NCI-H1436 (cell line): ENCODE measurements at places on chromosomes 16 and 17.

- DNase-seq = no peak
Observed at GRCh38 chr16:57508035-57508425, 21.7 kb upstream of the DOK4 start.

- no peak for DNase-seq
Observed at GRCh38 chr16:11182411-11182810, 73.6 kb downstream of the SOCS1 start.

GRCh38 chr17:28085766-28086165 is 43.3 kb downstream of the NLK start:
- no peak for DNase-seq

- DNase-seq = no peak
Observed at GRCh38 chr17:6969323-6969726, 26.5 kb upstream of the ALOX12 start.

- DNase-seq = no peak
Observed at GRCh38 chr17:2943981-2944380, 119.4 kb downstream of the OR1D5 start.

GRCh38 chr16:84927621-84928591 is 83.4 kb downstream of the ZDHHC7 start:
- DNase-seq = no peak

GRCh38 chr16:66002601-66003000 is 363.9 kb upstream of the CDH5 start:
- no peak for DNase-seq

DNA sequence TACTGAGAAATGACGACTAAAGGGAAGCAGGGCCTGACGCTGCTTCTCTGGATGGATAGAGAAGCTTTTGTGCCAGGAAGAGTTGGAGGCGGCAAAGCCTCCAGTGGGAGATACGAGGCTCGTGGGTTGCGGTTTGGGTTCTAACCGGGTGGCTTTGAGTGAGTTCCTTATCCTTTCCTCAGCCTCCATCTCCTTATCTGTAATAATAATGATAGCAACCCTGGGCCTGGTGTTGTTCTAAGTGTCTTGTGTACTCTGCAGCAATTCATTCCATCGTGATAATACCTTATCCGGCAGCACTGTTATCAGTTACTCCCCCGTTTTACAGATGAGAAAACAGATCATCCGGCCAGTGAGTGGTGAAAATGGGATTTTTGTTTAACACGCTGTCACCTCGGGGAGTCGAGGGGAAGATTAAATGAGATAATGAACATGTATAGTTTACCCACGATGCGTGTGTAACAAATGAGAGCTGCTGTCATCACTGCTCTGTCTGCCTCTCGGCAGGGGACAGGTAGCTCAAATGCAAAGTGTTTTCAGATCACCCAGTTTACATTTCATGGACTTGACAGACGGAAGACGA is 52.0 kb upstream of the LHX1 start:
- no peak for DNase-seq

GRCh38 chr17:14019186-14019956 is 49.9 kb upstream of the COX10 start:
- DNase-seq = no peak

DNA sequence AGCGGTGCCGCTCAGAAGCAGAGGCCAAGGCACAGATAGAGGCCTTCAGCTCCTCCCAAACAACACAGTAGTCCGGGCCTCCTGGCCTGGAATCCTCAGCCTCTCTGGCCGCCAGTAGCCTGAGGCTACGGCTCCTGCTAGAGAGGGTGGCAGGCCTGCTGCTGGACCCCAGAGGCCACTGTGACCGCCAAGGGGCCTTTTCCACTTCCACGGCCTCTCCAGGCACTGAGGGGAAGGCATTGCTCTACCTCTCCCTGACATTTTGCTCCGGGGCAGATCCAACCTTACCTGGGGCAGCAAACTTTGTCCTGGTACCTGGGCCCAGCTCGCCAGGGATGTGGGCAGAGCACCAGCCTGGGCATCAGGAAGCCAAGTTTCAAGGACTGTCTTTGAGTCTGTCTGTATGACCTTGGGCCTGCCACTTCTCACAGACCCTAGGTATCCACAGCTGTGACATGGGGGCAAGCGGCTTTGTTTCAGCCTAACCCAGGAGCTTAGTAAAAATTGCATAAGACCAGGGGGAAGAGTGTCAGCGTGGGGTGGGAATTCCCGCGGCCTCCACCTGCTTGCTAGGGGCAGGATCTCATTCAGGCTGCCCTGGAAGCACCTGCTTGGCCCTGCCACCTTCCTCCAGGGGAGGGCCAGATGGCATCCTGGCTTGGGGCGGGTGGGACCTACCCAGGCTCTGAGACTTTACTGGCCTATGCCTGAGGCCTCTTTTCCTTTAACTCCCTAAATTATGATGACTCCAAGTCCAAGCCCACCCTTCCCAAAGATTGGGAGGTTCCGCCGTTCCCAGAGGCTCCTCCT is 33.2 kb downstream of the ADGRG5 start:
- no peak for DNase-seq

DNA sequence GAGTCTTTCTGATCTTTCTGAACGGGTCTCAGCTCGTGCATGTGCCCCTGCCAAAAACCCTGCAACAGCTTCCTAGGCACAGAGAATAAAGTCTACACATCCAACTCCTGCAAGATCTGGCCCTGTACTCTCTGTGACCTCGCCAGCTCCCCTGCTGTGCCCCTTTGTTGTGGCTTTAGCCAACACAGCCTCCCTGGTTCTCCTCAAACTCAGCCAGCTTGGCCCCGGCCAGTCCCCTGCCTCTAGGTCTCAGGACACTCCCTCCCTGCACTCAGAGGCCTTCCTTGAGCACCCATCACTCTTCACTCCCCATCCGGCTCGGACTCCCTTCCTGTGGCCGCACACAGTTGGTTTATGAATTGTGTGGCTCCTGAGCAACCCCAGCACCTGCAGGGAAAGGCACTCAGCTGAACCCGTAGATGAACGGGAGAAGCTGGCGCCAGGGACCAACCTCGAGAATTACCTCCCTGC is 1.4 kb downstream of the CEP131 start:
- no peak for DNase-seq

DNA sequence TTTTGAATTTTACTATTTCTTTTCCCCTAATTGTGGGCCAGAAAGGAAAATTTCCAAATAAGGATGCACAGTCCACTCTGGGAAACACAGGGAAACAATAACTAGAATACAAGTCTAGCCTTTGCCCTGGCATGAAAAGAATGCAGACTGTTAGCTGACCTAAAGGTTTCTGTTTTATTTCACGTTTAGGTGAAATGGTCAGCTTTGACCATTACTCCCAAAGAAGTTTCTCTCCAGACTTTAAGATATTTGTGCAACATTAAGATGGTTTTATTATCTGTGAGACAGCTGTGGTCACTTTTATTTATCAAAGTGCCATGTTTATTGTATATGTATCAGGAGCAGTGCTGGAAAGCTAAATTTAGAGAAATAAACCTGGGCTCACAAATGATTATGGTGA is 163.9 kb downstream of the SPECC1 start:
- DNase-seq = no peak

GRCh38 chr16:11744075-11744470 is 1.4 kb upstream of the TXNDC11 start:
- no peak for DNase-seq

GRCh38 chr17:44581868-44582267 is 24.6 kb downstream of the FZD2 start:
- DNase-seq = no peak

DNA sequence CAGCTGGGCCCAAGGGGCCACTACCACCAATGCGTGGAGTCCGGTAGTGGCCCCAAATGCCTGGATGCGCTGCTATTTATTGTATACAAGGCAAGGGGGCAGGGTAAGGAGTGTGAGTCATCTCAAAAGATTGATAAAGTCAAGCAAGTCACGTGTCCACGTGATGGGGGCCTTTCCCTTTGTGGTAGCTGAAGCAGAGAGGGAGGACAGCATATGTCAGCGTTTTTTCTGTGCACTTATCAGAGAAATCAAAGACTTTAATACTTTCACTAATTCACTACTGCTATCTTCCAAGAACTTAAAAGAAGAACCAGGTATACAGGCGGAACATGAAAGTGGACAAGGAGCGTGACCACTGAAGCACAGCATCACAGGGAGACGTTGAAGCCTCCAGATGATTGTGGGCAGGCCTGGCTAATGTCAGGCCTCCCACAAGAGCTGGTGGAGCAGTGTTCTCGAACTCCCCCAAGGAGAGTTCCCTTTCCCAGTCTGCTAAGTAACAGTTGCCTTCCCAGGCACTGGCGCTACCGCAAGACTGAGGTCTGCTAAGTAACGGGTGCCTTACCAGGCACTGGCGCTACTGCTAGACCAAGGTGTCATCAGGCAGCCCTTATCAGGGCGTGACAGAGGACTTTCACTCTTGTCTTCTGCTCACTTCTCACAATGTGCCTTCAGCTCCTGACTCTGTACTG is 10.8 kb upstream of the ASB16 start:
- no peak for DNase-seq

- no peak for DNase-seq
Observed at GRCh38 chr16:85638695-85639409, 25.7 kb downstream of the GSE1 start.

DNA sequence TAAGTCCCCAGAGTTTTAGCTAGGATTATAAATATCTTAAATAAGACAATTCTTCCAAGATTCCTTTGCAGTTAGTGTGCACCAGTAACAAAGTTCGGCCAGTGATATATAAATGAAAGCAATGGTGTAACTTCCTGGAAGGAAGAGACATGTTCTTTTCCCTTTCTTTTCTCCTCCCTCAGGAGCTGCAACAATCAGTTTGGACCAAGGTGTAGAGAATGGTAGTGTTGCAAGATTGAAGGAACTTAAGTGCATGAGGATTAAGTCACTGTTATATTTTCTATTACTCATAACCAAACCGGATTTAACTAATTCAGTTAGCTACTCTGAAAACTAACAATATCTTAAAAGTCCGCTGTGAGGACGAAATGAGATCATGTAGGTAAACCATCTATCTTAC is 68.9 kb upstream of the KCNJ16 start:
- DNase-seq = no peak

DNA sequence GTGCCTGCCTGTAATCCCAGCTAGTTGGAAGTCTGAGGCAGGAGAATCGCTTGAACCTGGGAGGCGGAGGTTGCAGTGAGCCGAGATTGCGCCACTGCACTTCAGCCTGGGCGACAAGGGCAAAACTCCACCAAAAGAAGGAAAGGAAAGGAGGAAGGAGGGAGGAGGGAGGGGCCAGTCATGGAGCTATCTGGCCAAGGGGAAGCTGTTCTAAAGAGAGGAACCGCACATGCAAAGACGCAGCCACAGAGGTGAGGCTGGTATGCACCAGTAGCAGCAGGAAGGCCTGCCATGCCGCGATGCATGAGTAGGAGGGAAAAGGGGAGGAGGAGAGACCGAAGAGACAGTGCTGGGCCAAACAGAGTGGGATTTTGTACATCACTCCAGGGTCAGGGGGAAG is 35.9 kb downstream of the HSBP1 start:
- DNase-seq = no peak

DNA sequence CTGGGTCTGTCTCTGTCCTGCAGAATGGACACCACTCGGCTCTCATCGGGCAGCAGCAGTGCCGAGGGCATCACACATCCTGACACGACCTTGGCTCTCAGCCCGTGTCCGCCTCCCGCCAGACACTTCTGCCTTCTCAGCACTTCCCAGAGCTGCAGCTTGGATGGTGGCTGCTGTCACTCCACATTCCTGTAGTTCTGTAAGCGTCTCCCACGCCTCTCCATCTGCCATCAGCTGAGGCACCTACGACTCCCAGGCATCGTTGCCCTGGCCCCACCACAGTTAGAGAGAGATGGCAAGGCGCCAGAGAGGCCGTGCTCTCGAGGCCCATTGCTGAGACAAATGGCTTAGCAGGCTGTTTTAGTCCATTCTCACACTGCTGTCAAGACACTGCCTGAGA is 195.9 kb upstream of the CHMP6 start:
- no peak for DNase-seq

- no peak for DNase-seq
Observed at GRCh38 chr17:38508570-38508950, 80.3 kb downstream of the ARHGAP23 start.

DNA sequence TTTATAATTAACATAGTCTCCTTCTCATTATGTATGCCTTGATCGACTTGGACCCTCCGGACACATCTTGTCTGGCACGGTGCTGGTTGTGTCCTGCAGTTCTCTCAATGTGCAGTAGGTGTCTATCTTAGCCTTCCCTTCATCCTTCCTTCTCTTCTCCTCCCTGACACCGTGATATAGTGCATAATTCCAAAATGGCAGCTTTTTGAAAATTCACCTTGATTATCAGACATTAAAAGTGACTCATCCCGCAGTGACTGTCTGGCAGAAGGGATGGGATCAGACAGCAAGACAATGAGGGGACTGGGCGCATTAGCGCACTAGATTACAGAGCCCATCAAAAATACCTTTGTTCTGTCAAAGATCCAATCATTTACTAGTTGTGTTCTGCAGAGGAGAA is 70.0 kb upstream of the PMFBP1 start:
- peak; percentile 63 for DNase-seq

DNA sequence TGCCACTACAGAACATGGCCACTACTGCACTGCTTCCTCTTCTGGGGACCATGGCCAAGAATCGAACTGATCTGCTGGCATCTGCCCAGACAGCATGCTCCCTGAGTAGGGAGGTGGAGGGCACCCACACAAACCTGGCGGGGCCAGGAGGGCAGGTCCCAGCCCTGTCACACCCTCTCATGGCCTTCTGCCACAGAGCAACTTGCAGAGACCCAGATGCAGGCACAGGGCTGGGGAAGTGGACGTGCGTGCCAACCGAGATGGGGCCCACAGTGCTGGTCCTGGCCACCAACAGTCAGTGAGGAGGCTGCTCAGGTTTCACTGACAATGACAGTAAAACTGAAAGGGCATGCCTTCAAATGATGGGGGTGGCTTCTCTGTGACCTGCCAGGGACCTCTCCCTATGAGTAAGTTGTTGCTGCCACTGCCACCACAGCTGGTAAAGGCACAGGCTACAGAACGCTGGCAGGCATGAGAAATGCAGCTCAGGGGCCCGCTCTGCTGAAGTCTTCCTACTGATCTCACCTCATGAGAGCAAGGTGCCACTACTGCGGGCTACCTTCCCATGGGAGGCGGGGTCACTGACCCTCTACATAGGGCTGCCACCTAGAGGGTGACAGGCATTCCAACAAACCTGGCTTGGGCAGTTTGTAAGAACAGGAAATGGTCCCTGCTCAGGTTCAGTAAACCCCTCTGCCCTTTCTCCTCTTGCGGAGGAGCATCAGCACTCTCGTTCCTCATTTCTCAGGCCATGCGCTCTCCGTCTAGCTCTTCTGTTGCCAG is 15.5 kb downstream of the HIC1 start:
- DNase-seq = no peak

GRCh38 chr17:17626151-17626805 is 34.8 kb upstream of the PEMT start:
- no peak for DNase-seq

DNA sequence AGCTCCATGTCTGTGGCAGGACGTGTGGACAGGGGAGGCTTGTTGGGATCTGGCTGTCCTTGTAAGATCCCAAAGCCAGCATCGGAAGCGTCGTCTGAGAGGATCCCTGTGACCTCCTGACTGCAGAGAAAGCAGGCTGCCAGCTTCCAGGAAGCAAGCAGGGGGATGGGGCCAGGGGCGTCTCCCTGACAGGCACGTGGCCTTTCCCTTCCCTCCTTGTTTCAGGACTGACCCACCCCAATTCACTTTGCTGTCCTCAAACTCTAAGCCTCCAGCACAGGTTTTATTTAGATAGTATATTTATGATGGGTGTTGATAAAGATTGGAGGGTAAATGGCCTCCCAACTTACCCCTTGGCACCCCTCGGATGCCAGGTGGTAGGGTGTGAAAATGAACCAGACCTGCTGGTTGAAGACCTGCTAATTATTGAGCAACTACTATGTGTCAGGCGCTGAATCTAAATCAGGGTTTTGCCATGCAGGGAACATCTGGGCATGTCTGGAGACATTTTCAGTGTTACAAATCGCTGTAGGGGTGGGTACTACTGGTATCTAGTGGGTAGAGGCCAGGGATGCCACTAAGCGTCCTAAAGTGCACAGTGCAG is 24.5 kb downstream of the SOCS1 start:
- no peak for DNase-seq
